A549 treated with Hydrocortisone at 1 μM for 4 hours (cell line): ENCODE measurements at places on chromosomes 12 and 14. TPM values are rescaled to one million over a fixed set of nuclear protein-coding genes. Genes with fewer than 3 reads are reported as not detected.

SRP54 gene
- total RNA-seq = 56.4 to 72.8 TPM (median 57.8 TPM) in 5 replicates

KLRC2 gene
- total RNA-seq = 1.4 to 2.2 TPM (median 1.7 TPM) in 5 replicates

SLC5A8 gene
- total RNA-seq = not detected in 5 replicates

KRT72 gene
- 0.07 TPM in 1 of 5 replicates, not detected in the others for total RNA-seq

STAC3 gene
- total RNA-seq = 0.18 to 0.36 TPM (median 0.30 TPM) in 5 replicates

FGF23 gene
- not detected in 5 replicates for total RNA-seq

OTX2 gene
- total RNA-seq = not detected in 5 replicates

VWF gene
- total RNA-seq = 0.07 to 0.31 TPM (median 0.14 TPM) in 5 replicates

RNF212B gene
- not detected in 5 replicates for total RNA-seq

C12orf50 gene
- total RNA-seq = 0.07 to 0.10 TPM in 2 of 5 replicates, not detected in the others

ARHGEF25 gene
- total RNA-seq = 4.2 to 6.7 TPM (median 5.7 TPM) in 5 replicates

SAMD15 gene
- 1.2 to 2.6 TPM (median 1.6 TPM) in 5 replicates for total RNA-seq

PLEKHG7 gene
- 0.03 TPM in 1 of 5 replicates, not detected in the others for total RNA-seq

OR6C2 gene
- total RNA-seq = not detected in 5 replicates

RNASE7 gene
- 0.07 TPM in 1 of 5 replicates, not detected in the others for total RNA-seq

TMEM117 gene
- total RNA-seq = 1.2 to 2.2 TPM (median 1.7 TPM) in 5 replicates

FLVCR2 gene
- 11.1 to 14.2 TPM (median 12.5 TPM) in 5 replicates for total RNA-seq

PDZRN4 gene
- total RNA-seq = 0.03 to 0.05 TPM in 2 of 5 replicates, not detected in the others

OTOGL gene
- not detected in 5 replicates for total RNA-seq

FOXA1 gene
- 5.1 to 6.7 TPM (median 6.2 TPM) in 5 replicates for total RNA-seq

TESPA1 gene
- total RNA-seq = not detected in 5 replicates

ASB8 gene
- 11.3 to 17.8 TPM (median 13.6 TPM) in 5 replicates for total RNA-seq

PLXNC1 gene
- 0.06 to 0.43 TPM (median 0.15 TPM) in 5 replicates for total RNA-seq

RASSF9 gene
- total RNA-seq = 0.83 to 1.4 TPM (median 1.2 TPM) in 5 replicates

OR2AP1 gene
- not detected in 5 replicates for total RNA-seq

DPPA3 gene
- not detected in 5 replicates for total RNA-seq

GLIPR1L1 gene
- total RNA-seq = not detected in 5 replicates

PLD4 gene
- total RNA-seq = 0.05 to 0.13 TPM (median 0.05 TPM) in 4 of 5 replicates, not detected in the other

C1QL4 gene
- total RNA-seq = 4.8 to 7.6 TPM (median 6.3 TPM) in 5 replicates

TAS2R43 gene
- total RNA-seq = not detected in 5 replicates

TM9SF1 gene
- 61.4 to 81.2 TPM (median 65.5 TPM) in 5 replicates for total RNA-seq

CLEC4A gene
- total RNA-seq = 0.21 TPM in 1 of 5 replicates, not detected in the others
